Fibroblast of villous mesenchyme (primary cell): ENCODE measurements at places on chromosomes 16 and 17.

GRCh38 chr16:82829301-82829700 lies 202.5 kb downstream of the CDH13 start:
- no peak for DNase-seq

GRCh38 chr16:29909391-29909790 lies 9.1 kb downstream of the ASPHD1 start:
- DNase-seq: peak; percentile 33

GRCh38 chr16:66524601-66525164 lies 25.2 kb downstream of the TK2 start:
- no peak for DNase-seq

DNA sequence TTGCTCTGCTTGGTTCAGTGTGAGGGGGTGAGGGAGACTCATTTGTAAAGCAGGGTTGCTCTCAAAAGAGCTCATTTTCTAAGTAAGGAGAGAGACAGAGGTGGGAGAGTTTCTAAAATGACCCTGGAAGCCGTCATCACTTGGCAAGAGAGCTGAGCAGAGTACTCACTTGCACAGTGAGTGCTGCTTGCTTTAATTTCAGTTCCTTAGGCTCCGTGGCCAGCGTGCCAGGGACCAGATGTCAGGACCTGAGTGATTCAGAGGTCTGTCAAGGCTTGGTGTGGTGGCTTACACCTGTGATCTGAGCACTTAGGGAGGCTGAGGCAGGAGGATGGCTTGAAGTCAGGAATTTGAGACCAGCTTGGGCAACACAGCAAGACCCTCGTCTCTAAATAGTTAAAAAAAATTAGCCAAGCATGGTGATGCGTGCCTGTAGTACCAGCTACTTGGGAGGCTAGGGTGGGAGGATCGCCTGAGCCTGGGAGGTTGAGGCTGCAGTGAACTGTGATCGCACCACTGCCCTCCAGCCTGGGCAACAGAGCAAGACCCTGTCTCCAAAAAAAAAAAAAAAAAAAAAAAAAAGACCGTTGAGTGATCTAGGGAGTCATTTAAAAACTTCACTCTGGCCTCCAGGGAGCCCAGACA lies 10.7 kb downstream of the ZNF205 start:
- no peak for DNase-seq

DNA sequence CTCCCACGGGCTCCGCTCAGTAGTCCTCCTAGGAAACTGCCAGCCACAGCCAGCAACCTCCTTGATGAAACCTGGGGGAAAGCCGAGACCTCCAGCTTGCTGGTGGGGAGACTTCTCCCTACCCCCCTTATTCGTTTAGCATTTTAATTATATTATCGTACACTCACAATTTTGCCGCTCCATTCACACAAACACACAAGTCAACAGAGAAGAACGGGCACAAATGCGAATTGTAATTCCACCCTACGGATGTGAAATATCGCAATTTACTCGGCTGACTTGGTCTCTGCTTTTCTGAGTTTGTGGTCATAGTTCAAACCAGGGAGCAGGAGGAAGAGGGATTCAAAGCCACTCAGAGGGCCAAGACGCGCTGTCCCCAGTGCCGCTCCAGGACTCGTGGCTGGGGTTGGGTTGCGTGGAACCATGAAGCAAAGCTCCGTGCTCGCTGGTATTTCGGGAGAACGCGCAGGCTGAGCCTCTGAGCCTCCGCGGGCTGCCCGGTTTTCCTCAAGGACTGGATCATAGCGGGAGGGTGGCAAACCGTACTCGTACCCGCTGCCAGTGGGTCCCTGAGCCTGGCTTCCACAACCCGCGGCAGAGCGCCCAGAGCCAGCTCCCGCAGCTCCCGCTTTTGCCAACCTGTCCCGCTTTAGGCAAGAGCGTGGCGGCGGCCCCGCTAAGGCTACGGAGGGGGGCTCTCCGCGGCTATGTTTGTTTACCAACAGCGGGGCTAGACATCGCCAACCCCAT lies 2.0 kb downstream of the LHX1 start:
- DNase-seq: no peak

DNA sequence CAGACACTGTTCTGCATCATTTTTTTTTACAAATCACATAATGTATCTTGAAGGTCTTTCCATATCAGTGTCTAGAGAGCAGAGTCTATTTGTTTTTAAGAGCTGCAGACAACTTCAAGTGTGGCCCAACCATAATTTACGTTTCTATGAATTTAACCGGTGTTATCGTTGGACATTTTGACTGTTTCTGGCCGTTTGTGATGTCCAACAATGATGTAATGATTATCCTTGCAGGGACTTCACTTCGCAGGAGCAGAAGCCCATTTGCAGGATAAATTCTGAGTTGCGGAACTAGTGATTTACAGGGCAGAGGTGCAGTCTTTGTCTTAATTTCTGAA lies 26.9 kb upstream of the HLF start:
- no peak for DNase-seq

DNA sequence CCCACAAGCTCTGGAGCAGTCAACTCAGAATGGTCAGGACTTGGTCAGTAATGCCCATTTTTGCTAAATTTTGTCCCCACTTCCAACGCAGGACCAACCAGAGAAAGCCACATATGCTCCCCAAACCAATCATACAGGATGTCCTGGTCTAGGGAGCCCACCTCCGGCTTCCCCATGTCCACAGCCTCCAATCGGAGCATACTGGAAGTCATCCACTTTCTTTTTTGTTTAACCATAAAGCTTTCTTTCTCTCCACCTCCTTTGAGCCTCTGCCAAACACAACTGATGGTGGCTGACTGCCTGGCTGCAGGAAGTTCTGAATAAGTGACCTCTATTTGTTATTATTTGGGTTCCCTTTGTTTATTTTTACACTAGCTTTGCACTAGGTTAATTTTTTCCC lies 549.1 kb downstream of the WWOX start:
- peak; percentile 33 for DNase-seq

DNA sequence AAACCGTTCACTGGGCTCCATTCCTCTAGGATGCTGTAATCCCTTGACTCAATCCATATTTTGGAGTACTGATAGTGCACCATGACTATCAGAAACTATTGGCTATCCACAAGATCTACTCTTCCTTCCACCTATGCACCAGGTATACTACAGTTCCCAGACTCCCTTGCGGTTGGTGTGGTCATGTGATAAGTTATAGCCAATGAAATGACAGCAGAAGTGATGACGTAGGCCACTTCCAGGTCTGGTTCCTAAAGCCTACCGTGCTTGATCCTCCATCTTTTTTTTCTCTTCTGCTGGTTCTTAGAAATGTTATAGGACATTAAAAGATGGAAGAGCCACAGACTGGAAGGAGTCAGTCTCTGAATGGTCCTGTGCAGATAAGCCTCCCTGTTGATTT lies 278.8 kb upstream of the C16orf82 start:
- DNase-seq: no peak

GRCh38 chr17:79922116-79922601 lies 82.9 kb upstream of the CBX4 start:
- DNase-seq: no peak

- peak; percentile 83 for DNase-seq
Measured at GRCh38 chr17:59761385-59762048, 54.1 kb downstream of the VMP1 start.

- DNase-seq: no peak
Measured at GRCh38 chr17:42672038-42672437, 4.8 kb downstream of the PLEKHH3 start.

DNA sequence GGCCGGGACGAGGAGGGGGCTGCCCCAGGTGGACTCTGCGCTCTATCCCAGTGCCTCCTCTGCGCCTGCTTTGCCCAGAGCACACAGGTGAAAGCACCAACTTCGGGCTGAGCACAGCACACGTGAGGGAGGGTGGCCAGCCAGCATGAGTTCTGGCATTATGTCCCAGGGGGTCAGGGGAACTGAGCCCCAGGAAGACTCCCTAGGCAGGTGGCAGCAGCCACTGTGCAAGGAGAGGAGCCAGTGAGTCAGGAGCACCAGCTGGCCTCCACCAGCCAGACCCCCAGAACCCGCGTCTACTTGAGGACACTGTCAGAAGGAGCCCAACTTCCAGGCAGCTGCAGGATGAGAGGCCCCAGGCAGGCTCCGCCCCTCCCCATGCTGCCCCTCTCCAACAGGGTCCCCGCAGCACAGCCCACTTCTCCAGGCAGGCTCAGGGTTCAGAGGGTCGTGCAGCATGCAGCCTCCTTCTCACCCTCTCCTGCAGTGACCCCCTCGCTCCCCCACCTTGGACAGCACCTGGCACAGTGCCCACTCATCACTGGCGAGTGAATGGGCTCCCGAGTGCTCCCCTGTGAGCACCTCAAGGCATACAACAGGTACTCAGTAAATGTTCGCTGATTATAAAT lies 44.2 kb upstream of the RASD1 start:
- DNase-seq: no peak

DNA sequence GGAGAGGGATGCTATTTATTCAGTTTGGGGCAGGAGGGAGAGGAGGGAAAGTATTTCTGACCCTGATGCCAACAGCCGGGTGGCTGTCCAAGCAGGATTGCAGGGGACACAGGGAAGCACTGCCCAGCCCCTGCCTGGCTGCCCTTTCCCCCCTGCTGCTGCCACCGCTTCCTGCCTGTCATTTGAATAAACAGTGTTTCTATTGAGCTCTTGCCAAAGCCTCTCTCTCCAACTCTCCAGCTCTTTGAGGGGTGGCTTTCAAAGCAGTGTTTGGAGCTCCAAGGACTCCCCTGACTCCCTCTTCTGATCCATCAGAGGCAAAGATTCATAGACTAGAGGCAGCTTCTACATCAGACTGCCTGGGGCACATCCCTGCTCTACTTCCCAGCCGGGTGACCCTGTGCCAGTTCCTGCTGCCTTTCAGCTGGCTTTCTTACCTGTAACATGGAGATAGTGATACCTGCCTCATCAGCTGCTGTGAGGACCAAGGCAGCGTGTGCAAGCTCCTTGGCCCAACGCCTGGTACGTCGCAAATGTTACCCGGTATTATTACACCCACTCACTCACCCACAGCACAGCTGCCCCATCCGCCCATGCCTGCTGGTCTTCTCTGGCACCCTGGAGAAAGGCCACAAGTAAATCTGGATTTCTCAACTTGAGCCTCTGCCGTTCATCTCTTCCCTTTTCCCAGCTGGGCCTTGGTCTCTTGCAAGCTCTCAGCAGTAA lies 9.5 kb downstream of the PROCA1 start:
- DNase-seq: no peak

- no peak for DNase-seq
Measured at GRCh38 chr17:8951206-8951605, 14.3 kb downstream of the PIK3R5 start.

DNA sequence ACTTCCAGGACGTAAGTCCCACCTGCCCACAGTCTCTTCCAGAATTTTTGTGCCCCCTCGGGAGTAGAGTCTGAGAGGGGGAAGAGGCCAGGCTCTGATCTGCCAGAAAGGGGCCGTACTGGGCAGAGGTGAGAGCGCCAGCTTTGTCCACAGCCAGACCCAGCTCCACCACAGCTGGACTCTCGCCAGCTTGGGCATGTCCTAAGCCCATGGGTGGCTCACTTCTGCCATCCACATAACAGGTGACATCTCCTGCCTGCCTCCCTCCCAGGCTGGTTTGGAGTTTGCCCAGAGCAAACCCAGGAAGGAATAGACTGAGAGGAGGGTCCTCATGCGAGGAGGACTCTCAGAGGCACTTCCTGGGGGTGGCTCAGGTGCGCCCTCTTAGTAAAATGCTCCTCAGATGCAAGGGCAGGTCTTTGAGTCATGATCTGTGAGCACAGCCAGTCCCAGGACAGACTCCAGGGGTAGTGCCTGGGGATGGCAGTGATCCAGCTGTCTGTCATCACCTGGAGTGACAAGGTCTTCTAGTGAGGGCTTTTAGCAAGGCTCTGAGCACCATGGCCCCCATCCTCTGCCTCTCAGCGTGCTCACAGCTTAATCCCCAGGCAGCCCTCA lies 89.2 kb downstream of the AMFR start:
- DNase-seq: no peak

DNA sequence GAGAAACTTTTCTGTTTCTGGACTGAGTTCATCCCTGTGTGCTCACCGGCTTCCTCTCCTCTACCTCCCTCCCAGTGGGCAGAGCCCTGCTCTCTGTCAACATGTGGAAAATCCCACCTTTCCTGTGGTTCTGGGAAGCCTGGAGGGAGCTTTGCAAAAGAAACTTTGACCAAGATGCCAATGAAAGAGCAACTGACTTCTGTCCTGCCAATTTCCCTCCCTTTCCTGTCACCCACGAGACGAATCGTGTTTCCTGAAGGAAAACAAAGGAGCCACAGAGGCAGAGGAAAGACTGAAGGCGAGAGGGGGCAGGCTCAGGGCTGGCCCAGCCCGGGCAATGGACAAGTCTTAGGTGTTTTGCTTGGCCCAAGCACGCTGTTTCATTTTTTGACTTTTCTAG lies 82.8 kb downstream of the PLCG2 start:
- no peak for DNase-seq

DNA sequence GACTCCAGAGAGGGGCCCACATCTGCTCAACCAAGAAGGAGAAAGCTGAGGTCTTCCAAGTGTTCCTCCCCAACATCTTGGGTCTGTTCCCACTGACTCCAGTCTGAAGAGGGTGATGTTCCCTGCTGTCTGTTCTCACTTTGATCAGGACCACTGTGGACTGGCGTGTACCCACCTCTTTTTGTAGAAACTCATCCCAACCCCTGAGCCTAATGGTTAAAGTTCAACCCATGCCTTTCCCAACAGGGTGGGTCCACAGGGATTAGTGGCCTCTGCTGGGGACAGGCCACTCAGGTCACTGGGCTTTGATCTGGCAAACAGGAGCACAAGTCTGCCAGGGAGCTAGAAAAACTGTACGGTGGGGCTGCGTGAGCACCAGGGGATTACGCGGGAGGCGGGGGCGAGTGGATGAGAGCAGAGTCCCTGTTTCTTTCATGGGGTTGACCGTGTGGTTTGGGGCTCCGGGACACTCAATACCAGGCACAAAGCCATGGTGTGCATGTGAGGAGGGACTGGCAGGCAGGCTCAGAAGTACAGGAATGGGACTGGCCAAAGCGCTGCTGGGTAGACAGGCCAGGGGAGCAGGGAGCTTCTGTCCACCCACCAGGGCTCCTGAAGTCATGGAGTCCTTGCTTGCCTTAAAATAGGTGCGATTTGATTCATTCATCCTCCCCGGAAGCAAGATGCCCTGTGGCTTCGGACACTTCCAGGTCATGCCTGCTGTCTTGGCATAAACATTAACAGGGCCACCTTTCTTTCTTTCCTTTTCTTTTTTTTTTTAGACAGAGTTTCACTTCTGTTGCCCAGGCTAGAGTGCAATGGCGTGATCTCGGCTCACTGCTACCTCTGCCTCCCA lies at the start of gene CA5A:
CA5A (minus strand) TSS at position 155 of the 856 bp plus-strand sequence; CDS start at position 76, 79 bp downstream.
- DNase-seq: no peak

DNA sequence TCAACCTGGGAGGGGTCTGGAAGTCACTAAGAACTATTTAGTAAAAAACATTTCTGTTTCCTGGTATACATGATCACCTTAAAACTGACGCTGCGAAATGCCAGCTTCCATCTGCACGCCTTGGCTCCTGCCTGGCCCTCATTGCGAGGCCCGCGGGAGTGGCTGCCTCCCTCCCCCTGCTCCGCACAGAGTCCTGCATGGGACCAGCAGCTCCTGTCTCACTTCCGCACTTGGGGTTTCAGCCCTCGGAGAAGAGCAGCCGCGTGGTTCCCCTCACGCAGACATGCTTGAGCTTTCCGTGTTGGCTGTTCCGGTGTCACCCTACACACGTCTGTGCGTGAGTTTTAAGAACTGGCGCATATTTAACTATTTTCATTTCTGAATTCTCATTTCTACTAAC lies 18.4 kb downstream of the MTHFSD start:
- DNase-seq: no peak
